ENCODE measurements at places on chromosomes 1 and 21. TPM values are rescaled to one million over a fixed set of nuclear protein-coding genes. Genes with fewer than 3 reads are reported as not detected.

- H3K4me1 ChIP-seq: no peaks in the 10 kb centered on the region
- no peak overlapping the region for H3K4me3 ChIP-seq
- DNase-seq: no peak
- no peak overlapping the region for H3K27ac ChIP-seq
Observed at GRCh38 chr21:36704281-36704957, 5.5 kb downstream of the SIM2 start.

DNA sequence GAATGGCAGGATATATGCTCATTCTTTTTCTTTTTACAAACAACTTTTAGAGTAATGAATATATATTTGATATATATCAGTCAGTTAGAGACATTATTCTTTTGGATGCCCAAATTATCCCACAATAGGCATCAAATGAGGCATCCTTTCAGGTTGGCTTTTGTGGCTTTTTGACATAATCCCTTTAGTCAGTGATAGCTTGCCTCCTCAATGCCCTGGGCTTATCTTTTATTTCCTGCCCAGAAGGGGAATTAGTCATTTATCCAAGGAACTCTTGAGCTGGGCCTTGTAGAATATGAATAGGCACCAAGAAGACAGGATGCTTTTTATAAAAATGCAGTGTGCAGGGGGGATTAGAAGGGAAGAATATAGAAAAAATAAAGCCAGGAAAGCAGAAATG, 22.2 kb downstream of the EPHX4 start:
- H3K4me1 ChIP-seq: no peaks in the 10 kb centered on the region
- H3K36me3 ChIP-seq: no peaks in the 10 kb centered on the region
- no peak overlapping the region for H3K27ac ChIP-seq
- DNase-seq: no peak
- H3K4me3 ChIP-seq: no peak overlapping the region
- H3K27me3 ChIP-seq: no peaks in the 10 kb centered on the region

- H3K36me3 ChIP-seq: peaks cover 39% of the 10 kb centered on the region
- DNase-seq: peak; percentile 56
- H3K4me3 ChIP-seq: peak overlapping the region; percentile 98
Observed at GRCh38 chr1:32334864-32335534, 1.0 kb downstream of the MARCKSL1 start.

Gene RGS8
- total RNA-seq: 1.6 TPM

DNA sequence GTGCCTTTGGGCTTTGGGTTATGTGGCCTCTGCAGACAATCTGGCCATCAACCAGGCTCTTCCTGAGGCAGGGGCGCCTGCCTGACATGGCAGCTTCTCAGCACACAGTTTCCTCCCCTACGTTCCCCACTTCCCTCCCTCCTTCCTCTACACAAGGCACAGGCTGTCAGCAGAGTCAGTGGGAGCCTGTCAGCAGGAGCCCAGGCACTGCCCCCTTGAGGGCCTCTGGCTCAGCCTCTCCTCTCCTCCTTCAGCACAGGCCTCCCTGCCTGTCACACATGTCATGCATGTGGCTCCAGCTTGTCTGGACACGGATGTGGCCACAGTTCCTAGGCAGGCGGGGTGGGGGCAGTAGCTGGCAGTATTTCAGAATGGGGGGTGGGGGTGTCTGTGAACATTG, 52.2 kb upstream of the ARTN start:
- DNase-seq: peak; percentile 75
- H3K36me3 ChIP-seq: no peaks in the 10 kb centered on the region
- peaks cover 10% of the 10 kb centered on the region for H3K4me1 ChIP-seq
- no peaks in the 10 kb centered on the region for H3K27me3 ChIP-seq
- H3K27ac ChIP-seq: no peak overlapping the region

Gene HPCAL4
- total RNA-seq: 0.53 TPM

Gene C1orf116
- total RNA-seq: not detected

- no peaks in the 10 kb centered on the region for H3K4me1 ChIP-seq
- H3K4me3 ChIP-seq: no peak overlapping the region
- peaks cover 11% of the 10 kb centered on the region for H3K27me3 ChIP-seq
- DNase-seq: no peak
- no peak overlapping the region for H3K27ac ChIP-seq
Observed at GRCh38 chr1:33670567-33670966, 193.3 kb upstream of the HMGB4 start.

GRCh38 chr1:29864431-29865022, 628.2 kb downstream of the PTPRU start:
- H3K27ac ChIP-seq: no peak overlapping the region
- DNase-seq: no peak
- H3K4me3 ChIP-seq: no peak overlapping the region
- H3K4me1 ChIP-seq: no peaks in the 10 kb centered on the region
- H3K27me3 ChIP-seq: no peaks in the 10 kb centered on the region

DNA sequence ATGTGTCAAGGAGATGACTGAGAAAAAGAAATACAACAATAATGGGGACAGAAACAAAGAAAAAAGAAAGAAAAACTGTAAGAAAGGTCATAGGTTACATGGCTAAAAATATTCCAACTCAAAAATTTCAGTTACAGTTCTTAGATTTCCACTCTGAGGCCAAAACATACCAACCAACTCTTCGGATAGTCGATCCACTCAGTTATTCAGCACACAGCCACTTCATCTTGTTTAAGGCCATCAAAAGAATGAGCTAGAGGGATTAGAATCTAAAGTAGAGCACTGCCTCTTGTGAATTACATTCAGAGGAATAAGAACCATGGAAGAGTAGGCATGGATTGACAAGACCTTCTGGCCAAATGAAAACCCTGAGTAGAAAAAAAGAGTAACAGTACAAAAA, 277.0 kb downstream of the MRPL39 start:
- no peak for DNase-seq
- no peaks in the 10 kb centered on the region for H3K36me3 ChIP-seq
- H3K27ac ChIP-seq: no peak overlapping the region
- no peaks in the 10 kb centered on the region for H3K4me1 ChIP-seq
- H3K4me3 ChIP-seq: no peak overlapping the region

Gene FCRL5
- total RNA-seq: 0.02 TPM

DNA sequence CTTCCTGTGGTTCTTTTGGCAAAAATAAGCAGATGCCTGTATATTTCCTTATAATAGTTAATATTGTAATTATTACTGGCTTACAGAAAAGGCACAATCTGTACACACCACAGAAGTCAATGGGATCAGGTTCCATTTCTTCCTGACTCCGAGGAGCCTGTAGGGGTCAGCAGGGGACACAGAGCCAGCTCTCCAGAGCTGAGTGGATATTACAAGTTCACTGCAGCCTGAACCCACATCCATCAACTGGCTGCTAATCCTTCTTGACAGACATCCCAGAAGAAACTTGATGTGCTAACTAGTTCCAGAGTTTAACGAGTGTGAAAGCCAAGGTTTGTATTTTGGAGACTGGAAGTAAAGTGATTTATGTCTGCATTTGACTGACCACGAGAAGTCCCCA, 203.8 kb downstream of the LMX1A start:
- H3K27me3 ChIP-seq: no peaks in the 10 kb centered on the region
- H3K27ac ChIP-seq: no peak overlapping the region
- H3K36me3 ChIP-seq: no peaks in the 10 kb centered on the region
- DNase-seq: peak; percentile 19
- no peak overlapping the region for H3K4me3 ChIP-seq
- H3K4me1 ChIP-seq: no peaks in the 10 kb centered on the region

GRCh38 chr1:23376890-23377811, 7.5 kb upstream of the ZNF436 start:
- H3K4me1 ChIP-seq: no peaks in the 10 kb centered on the region
- H3K27ac ChIP-seq: no peak overlapping the region
- H3K27me3 ChIP-seq: no peaks in the 10 kb centered on the region

Gene KCNJ6
- not detected for total RNA-seq

GRCh38 chr1:7744882-7745281, 26.2 kb upstream of the VAMP3 start:
- no peak overlapping the region for H3K27ac ChIP-seq
- DNase-seq: no peak
- no peaks in the 10 kb centered on the region for H3K36me3 ChIP-seq

GRCh38 chr1:112629256-112629655, 9.6 kb downstream of the CAPZA1 start:
- no peaks in the 10 kb centered on the region for H3K27me3 ChIP-seq
- H3K4me1 ChIP-seq: no peaks in the 10 kb centered on the region
- DNase-seq: no peak
- peaks cover 43% of the 10 kb centered on the region for H3K36me3 ChIP-seq

GRCh38 chr1:22645931-22646330, 2.5 kb downstream of the C1QC start:
- no peak overlapping the region for H3K27ac ChIP-seq
- no peak for DNase-seq
- no peaks in the 10 kb centered on the region for H3K36me3 ChIP-seq

- H3K36me3 ChIP-seq: no peaks in the 10 kb centered on the region
- H3K27me3 ChIP-seq: no peaks in the 10 kb centered on the region
- DNase-seq: no peak
- H3K4me1 ChIP-seq: peaks cover 58% of the 10 kb centered on the region
Observed at GRCh38 chr1:47572731-47573430, 135.0 kb downstream of the FOXD2 start.

- no peak overlapping the region for H3K4me3 ChIP-seq
- no peak overlapping the region for H3K27ac ChIP-seq
- no peaks in the 10 kb centered on the region for H3K27me3 ChIP-seq
- no peaks in the 10 kb centered on the region for H3K4me1 ChIP-seq
Observed at GRCh38 chr1:45172005-45172404, 34.4 kb downstream of the ZSWIM5 start.

Gene TINAGL1
- 1.2 TPM for total RNA-seq

- DNase-seq: peak; percentile 25
- H3K4me1 ChIP-seq: peaks cover 10% of the 10 kb centered on the region
- no peaks in the 10 kb centered on the region for H3K27me3 ChIP-seq
- H3K27ac ChIP-seq: peak overlapping the region; percentile 89
- H3K4me3 ChIP-seq: peak overlapping the region; percentile 68
Observed at GRCh38 chr1:101026430-101026788, 825 bp upstream of the DPH5 start.

- no peaks in the 10 kb centered on the region for H3K4me1 ChIP-seq
- no peak for DNase-seq
- no peak overlapping the region for H3K27ac ChIP-seq
- H3K36me3 ChIP-seq: no peaks in the 10 kb centered on the region
- H3K4me3 ChIP-seq: no peak overlapping the region
- H3K27me3 ChIP-seq: no peaks in the 10 kb centered on the region
Observed at GRCh38 chr1:117054068-117054467, 6.1 kb upstream of the TTF2 start.

Data from SJCRH30 (cell line).